ENCODE measurements at places on chromosomes 6 and 20.

GRCh38 chr6:148086843-148087242, 255.8 kb upstream of the SASH1 start:
- DNase-seq: no peak

DNA sequence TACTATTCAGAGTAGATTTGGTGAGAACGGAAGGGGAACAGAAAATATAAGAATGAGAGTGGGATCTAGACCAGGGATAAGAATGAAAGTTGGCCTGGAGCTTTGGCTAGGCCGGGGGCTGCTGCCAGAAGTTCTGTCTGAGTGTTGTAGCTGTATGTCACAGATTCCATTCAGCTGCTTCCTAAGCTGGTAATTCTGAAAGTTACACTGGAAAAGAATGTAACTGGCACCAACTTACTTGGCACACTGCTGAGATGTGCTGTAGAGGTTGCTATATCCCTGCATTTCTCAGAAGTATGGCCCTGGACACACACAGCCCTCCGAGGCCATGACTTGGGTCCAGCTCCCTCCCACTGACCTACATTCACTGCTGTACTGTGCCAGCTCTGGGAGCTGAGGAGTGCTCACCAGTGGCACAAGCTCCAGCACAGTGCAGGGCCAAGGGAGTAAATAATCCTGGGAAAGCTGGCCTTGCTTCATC, 25.8 kb upstream of the TMEM217 start:
- DNase-seq: no peak

DNA sequence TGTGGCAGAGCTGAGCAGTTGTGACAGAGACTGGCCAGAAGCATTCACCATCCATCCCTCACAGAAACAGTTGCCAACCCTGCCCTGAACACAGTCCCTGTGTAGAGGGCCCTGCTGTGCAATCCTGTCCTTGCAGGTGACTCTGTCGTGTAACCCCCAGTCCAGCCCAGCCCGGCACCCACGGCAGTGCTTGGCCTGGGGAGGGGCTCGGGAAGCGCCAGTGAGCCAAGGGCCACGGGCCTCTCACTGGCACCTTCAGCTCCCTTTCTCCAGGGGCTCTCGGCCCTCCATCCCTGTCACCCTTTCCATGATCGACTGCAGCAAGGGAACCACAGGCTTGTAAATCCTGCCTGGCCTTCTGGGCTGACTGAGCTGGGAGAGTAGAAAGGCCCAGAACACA, 53.0 kb downstream of the RRBP1 start:
- no peak for DNase-seq

DNA sequence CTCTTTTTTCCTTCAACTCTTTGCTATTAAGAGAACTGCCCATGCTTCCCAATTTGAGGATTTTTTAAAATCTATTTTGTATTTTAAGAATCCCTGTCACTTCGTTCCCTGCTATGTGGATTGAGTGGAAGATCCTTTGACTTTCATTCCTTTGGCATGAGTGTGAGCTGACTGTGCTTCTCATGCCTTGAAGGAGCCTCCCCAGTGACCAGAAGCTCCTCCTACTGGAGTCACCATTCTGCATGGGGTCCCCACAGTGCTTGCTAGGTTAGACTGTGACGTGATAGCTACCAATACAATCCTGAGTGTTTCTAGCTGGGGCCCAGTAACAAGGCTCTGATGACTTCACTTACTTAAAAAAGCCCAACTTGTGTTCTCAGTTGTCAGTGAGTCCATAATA, 104.4 kb upstream of the LAMP5 start:
- no peak for DNase-seq

GRCh38 chr6:12749531-12750379, 33.2 kb downstream of the PHACTR1 start:
- no peak for DNase-seq

- DNase-seq: no peak
Observed at GRCh38 chr20:8413691-8414090, 281.6 kb downstream of the PLCB1 start.

DNA sequence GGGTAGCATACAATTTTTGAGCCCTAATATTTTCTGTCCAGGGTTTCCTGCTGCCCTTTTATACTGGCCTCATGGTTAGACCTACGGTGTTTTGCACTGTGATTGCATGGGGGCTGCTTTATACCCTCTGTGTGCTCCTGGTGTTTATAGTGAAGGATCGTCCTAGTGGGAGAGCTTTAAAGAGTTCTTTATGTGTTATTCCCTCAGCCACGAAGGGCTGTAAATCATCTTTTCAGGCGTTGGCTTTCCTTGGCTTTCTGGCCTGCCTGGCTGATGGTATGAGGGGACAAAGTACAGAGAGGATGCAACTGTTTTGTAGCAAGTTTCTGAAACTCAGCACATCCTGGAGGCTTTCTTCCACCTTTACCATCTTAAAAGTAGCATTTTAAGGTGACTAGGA, 464.3 kb downstream of the EPM2A start:
- DNase-seq: peak; percentile 78

DNA sequence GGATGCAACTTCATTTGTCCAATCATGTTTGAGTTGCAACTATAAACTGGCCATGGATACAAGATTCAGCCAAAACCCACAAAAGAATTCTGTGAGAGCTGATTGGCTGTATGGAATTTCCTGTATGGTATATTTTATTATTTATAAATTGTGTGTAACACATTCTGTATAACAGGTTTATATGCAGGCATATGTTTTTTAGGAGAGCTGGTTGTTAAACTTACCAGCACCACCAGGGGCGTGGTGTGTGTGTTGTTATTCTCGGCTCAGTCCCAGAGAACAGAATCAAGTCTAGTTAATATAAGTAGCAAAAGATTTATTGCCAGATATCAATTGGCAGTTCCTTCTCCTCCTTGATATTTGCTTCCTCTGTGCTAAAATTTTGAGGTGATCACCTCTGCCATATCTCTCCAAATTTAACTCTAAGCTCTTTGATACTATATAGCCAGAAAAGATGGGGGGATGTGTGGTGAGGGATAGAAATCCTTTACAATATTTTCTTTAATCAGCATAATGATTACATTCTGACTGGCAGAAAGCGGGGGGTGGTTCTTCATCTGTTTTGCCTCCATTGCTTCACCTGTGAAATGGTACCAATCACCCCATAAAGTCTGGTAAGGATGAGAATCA, 22.9 kb downstream of the CNBD2 start:
- DNase-seq: no peak

DNA sequence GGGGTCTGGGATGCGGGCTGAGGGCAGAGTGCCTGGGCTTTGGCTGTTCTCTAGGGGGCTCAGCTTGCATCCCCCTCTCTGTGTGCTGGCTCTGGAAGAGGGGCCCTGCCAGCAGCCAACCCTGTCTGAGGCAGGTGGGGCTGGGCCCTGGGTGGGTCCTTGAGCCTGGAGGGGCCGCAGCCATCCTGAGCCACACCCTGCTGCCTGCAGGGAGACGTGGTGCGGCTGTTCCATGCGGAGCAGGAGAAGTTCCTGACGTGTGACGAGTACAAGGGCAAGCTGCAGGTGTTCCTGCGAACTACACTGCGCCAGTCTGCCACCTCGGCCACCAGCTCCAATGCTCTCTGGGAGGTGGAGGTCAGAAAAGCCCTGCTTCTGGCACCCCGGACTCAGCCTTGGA, 41.2 kb downstream of the ITPR3 start:
- DNase-seq: no peak

GRCh38 chr6:5191722-5192121, 69.0 kb downstream of the LYRM4 start:
- DNase-seq: no peak

DNA sequence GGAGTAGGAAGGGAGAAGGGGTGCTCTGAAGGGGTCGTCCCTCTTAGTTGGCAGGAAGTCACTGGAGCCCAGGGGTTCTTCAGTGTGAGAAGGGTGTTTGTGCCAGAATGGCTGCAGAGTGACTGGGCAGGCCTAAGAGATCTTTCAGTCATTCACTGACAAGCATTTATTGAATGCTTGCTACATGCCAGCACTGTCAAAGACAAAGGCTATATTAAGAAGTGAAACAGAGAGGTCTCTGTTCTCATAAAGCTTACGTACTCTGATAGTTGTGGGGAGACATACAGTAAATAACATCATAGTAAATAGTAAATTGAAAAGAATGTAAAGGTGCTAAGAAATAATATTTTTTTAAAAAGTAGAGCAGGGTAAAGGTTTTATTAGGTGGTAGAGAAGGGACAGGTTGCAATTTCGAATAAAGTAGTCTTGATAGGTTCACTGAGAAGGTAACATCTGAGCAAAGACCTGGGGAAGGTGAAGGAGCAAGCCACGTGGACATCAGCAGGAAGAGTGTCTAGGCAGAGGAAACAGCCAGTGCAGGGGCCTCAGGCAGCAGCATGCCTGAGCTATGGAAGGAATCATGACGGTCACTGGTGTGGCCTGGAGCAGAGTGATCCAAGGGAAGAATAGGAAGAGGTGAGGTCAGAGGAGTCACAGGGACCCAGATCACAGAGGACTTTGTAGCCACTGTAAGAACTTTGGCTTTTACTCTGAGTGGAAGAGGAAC, 36.3 kb upstream of the RNF8 start:
- no peak for DNase-seq

GRCh38 chr20:40769677-40770285, 80.7 kb upstream of the MAFB start:
- DNase-seq: no peak

GRCh38 chr20:4272225-4272624, 256.9 kb upstream of the RNF24 start:
- no peak for DNase-seq

DNA sequence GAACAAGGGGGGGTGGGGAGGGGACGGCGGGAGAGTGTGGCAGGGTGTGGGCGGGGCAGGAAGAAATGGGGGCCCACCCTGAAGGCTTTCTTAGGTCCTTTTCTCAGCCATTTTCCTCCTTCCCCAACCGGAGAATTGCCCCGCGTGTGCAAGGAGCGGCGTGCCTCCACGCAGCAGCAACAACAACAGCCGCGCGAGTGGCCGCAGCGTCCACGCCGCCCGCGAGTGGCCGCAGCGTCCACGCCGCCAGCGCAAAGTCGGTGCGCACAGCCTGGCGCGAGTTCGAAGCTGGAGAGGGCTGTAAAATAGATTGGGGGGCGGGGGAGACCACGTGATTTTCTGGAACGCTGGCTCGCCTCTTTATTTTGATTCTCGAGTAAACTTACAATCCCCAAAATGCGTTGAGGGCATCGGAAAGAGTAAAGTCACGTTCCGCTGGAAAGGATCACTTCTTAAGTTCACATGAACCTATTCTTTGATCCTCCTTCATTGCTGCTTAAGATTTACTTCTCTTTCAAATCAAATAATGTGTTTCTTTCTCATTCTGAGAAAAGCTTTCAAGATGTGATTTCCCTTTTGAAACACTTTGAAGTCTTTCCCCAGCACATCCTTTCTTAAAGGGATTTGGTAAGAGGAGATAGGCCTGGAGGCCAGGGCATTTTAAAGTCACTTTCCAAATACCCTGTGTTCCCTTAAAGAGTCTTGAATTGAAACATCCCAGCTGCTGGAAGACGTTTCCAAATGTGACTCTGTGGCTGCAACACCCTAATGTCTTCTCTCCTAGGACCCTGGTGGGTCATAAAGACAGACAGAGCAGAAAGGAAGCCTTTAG, 66.7 kb upstream of the ZNF217 start:
- DNase-seq: peak; percentile 66

GRCh38 chr20:23413862-23414422, 7.3 kb downstream of the NAPB start:
- no peak for DNase-seq

- DNase-seq: no peak
Observed at GRCh38 chr6:43444036-43444435, 11.3 kb downstream of the DLK2 start.

- no peak for DNase-seq
Observed at GRCh38 chr6:514396-514978, 122.9 kb downstream of the IRF4 start.

- no peak for DNase-seq
Observed at GRCh38 chr6:10184371-10185227, 230.3 kb downstream of the TFAP2A start.
